ENCODE measurements at places on chromosomes 11 and 22. TPM values are rescaled to one million over a fixed set of nuclear protein-coding genes. Genes with fewer than 3 reads are reported as not detected.

The TEX12 gene
- total RNA-seq: not detected

The CSTPP1 gene
- total RNA-seq: 11.0 TPM

The PRR33 gene
- not detected for total RNA-seq

The RAG1 gene
- total RNA-seq: 0.38 TPM

The CNGA4 gene
- 0.19 TPM for total RNA-seq

The SLC16A8 gene
- total RNA-seq: 0.85 TPM

The KRTAP5-1 gene
- total RNA-seq: not detected

The OR52E8 gene
- not detected for total RNA-seq
